Astrocyte of the hippocampus (primary cell): ENCODE measurements at places on chromosomes 5 and 9.
A peak's percentile ranks its signal among the peaks of the same experiment; 100 is the strongest.

- DNase-seq, result peak; percentile 28
These were observed 23.2 kb downstream of the SLC46A2 start for GRCh38 chr9:112867275-112867991.

- peak; percentile 34 for DNase-seq
These were observed 9.3 kb downstream of the BAAT start for GRCh38 chr9:101375546-101375945.

GRCh38 chr9:6552033-6552432, 93.5 kb downstream of the GLDC start:
- DNase-seq, result peak; percentile 69

GRCh38 chr5:40404613-40405012, 275.1 kb upstream of the PTGER4 start:
- no peak for DNase-seq

GRCh38 chr5:76180814-76181805, 97.9 kb downstream of the SV2C start:
- peak; percentile 3 for DNase-seq

- DNase-seq, result no peak
These were observed 283.4 kb downstream of the PRELID2 start for GRCh38 chr5:145551714-145552113.

- DNase-seq, result no peak
These were observed 246.9 kb upstream of the ADAMTS16 start for GRCh38 chr5:4893063-4893744.

- DNase-seq, result no peak
These were observed 19.4 kb upstream of the FCN1 start for GRCh38 chr9:134937164-134937555.

DNA sequence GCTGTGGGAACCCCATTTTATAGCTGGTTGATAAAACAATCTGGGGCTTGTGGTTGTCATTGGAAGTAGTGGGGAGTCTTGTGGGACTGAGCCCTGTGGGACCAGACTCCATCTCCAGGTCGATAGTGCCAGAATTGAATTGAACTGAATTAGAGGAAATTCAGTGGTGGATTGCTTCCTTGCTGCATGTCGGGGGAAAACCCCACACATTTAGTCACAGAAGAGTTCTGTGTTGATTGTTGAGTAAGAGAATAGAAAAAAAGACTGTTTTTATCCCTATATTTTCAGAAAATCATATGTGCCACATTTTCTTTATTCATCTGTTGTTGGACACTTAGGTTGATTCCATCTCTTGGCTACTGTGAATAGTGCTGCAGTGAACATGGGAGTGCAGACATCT, 209.7 kb downstream of the ARHGEF28 start:
- no peak for DNase-seq

DNA sequence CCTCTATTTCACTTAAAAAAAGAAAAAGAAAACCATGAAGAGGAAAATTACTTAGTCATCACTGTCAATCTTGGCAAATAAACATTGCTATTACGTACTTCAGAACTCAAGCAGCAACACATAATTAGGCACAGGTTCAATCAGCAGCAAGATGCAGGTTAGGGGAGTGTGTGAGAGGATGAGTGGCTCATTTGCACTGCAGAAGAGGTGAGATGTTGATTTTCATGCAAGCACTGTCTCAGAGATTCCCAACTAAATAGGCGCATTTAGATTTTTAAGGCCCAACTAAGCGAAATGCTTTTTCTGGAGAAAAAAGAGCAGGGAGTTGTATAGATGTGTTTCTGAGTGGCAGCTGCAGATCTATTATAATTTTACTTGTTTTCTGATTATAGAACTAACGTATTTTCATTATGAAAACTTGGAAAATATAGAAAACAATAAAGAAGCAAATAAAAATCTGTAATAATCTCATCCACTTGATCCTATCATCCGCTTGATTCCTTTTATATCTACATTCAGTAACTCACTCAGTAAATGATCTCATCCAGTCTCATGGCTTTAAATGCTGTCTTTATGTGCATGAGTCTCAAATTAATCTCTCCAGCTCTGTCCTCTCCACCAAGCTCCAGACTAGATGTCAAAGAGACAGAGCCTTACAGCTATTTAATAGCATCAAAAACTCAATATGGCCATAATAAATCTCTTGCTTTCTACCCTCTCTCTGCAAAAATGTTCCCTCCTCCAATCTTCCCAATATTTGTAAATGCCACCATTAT, 162.5 kb downstream of the ZNF462 start:
- no peak for DNase-seq

DNA sequence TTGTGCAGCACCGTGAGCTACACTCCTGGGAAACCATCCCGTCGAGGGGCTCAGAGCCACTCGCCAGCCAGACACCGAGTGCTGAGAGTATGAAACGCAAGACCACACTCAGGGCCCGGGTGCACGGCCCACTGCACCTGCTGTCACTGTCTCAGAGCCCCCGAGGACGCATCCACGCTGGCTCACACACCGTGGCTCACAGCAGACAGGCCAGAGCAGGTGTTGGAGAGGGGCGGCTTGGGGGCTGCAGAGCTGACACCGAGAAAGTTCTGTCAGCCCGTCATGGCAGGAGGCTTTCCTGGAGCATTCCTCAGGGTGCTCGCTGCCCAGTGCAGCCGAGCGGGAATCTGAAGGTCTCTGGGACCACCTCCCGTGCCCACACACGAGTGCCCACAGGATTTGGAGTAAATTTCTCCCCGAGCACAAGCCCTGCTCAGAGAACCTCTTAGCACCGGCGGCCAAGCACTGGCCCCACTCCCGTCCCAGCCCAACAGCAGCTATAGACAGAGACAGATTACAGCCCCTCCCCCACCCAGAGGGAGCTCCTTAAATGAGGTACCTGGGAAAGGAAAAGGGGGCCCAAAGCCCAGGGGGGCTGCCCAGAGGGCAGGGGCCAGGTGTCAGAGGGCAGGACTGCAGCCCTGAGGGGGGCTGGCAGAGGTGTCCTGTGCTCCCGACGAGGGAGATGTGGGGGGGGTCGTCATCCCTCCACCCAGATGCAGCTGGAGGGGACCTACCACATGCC, 56.0 kb upstream of the SARDH start:
- DNase-seq, result no peak

- no peak for DNase-seq
These were observed 24.1 kb downstream of the PCSK1 start for GRCh38 chr5:96408841-96409538.

DNA sequence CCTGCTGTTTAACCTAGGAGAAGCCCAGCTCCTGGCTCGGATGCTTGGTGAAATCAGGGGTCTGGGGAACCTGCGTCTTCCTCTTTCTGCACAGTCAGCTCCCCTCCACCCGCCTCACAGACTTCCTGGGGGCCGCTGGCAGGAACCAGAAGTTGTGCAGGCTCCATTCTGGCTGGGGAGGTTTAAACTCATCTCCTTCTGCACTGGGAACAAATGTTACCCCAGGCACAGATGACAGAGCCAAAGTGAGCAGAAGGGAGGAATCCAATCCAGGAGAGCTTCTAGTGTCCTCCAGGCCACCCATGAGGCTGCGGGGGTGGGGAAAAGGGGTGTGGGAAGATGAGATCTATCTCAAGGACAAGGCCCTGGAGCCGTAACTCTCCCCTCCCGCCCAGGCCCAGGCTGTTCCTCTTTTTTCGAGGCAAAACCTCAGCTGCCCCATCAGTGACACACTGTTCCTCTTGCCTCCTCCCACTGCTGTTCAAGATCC, 31.2 kb downstream of the KCNMB1 start:
- no peak for DNase-seq

DNA sequence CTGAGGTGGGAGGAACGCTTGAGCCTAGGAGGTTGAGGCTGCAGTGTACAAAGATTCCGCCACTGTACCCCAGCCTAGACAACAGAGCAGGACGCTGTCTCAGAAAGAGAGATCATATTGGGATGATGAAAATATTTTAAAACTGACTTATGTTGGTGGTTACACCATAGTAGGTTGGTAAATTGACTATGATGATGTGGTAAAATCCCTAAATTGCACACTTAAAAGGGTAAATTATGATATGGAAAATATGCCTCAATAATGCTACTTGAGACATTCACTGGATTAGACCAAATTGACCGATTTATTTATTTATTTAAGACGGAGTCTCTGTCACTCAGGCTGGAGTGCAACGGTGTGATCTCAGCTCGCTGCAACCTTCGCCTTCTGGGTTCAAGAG, 21.9 kb upstream of the TOR1B start:
- no peak for DNase-seq

GRCh38 chr9:24118190-24118589, 292.1 kb upstream of the ELAVL2 start:
- no peak for DNase-seq

DNA sequence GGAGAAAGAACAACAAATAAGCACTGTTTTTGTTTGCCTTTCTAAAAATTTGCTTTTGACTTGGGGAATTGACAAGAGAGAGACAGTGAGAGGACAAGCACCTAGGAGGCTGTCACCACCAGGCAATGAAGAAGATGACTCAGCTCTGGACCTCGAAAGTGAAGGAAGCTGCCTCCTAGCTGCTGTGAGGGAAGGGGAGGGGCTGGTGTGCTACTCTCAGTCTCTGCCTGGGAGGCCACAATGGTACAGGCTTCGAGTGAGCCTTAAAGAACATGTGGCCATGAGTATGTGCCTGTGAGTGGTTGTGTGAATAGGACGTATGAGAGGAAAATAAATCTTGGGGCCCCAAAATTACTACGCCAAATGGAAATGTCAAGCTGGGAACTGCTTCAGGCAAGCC, 7.1 kb upstream of the PLK2 start:
- DNase-seq, result peak; percentile 59
